ENCODE measurements at places on chromosomes 16 and 17.
A peak's percentile ranks its signal among the peaks of the same experiment; 100 is the strongest.

- peak; percentile 72 for DNase-seq
Measured at GRCh38 chr16:27972500-27972899, 91.0 kb downstream of the GSG1L start.

GRCh38 chr17:41982026-41982760 lies 15.6 kb downstream of the CNP start:
- no peak for DNase-seq

GRCh38 chr17:65022751-65023700 lies 33.5 kb downstream of the GNA13 start:
- peak; percentile 74 for DNase-seq

- no peak for DNase-seq
Measured at GRCh38 chr16:57742543-57742942, 7.0 kb downstream of the KATNB1 start.

DNA sequence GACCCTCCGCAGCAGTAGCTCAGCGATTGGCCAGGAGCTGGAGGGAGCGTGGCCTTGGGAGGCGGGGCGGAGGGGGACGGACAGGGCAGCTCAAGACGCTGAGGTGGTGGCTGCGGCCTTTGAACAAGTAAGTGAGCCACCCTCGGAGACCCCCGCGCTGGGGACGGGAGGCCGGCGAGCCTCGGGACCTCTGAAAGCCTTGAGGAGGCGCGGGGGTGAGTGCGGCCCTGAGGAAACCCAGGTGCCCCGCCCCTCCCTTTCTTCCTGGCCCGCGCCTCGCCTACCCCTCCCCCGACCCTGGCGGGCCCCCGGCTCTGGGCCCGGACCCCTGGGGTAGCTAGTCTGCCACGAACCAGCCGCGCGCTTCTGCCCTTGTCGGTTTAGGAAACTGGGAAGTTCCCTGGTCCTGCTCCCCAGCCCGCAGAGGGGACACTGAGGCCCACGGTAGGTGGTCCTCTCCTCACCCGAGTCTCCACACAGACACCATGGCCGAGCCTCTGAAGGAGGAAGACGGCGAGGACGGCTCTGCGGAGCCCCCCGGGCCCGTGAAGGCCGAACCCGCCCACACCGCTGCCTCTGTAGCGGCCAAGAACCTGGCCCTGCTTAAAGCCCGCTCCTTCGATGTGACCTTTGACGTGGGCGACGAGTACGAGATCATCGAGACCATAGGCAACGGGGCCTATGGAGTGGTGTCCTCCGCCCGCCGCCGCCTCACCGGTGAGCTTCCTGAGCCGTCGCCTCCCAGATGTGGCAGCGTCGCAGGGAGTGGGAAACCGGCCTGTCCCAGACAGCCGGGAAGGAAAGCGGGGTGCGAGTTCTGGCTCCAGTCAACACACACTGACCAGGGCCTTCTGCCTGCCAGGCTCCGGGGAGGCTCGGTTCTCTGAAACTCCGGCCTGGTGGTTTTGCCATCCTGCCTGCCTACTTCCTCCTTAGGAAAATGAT lies at the start of gene MAPK7:
Gene MAPK7, plus strand, starts transcription at position 83 of the 945 bp plus-strand sequence. Its CDS starts 403 bp downstream, at position 486.
- peak; percentile 51 for DNase-seq

DNA sequence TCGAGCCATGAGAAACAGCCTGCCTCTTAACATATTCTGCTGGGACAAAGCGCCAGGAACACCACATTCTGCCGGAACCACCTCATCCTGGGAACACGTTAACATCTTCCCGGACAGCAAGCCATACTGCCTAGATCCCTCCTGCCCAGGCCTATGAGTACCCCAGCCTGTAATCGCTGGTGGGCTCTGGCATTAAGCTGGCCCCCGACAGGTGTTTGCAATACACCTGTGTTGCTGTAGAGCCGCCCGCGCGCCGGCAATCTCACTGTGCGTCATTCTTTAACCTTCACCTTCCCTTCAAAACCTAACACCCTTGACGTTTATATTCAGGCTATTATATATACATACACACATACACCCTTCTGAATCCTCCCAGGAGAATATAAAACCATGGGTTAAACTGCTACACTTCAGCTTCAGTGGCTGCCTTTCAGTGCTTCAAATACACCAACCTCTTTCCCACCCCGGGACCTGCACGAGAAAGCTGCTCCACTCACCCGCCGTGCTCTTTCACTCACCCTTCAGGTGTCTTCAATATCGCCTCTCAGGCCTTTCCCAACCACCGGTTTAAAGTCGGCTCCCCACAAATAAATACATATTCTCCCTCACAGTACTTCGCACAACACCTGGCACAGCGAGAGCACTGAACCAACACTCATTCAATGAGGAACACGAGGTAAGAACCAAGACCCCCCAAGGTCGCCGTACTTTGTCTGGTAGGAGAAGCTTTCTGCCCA lies 1.0 kb upstream of the ENDOV start:
- DNase-seq = peak; percentile 36

GRCh38 chr17:80123791-80124190 lies 22.4 kb downstream of the GAA start:
- DNase-seq = peak; percentile 14

DNA sequence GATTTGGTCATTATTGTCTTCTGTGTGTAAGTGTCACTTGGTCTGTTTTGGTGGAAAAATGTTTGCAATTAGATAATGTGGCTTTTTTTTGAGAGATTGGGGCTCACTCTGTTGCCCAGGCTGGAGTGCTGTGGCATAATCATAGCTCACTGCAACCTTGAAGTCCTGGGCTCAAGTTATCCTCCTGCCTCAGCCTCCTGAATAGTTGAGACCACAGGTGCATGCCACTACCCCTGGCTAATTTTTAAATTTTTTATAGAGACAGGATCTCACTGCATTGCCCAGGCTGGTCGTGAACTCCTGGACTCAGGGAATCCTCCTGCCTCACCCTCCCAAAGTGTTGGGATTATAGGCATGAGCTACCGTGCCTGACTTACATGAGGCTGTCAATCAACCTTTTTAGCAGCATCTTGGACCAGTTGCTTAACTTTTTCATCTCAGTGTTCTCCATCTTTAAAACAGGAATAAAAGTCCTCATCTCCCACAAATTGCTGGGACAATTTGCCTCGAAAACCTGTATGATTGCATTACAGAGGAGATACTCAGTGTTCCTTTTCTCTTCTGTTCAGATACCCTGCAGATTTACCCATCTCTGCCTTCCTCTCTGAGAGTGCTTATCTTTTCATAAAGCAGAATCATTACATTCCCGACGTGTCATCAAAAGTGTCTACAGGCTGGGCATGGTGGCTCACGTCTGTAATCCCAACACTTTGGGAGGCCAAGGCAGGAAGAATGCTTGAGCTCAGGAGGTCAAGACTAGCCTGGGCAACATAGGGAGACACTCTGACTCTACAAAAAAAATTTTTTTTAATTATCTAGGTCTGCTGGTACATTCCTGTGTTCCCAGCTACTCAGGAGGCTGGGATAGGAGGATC lies 19.1 kb downstream of the ACSF2 start:
- no peak for DNase-seq

DNA sequence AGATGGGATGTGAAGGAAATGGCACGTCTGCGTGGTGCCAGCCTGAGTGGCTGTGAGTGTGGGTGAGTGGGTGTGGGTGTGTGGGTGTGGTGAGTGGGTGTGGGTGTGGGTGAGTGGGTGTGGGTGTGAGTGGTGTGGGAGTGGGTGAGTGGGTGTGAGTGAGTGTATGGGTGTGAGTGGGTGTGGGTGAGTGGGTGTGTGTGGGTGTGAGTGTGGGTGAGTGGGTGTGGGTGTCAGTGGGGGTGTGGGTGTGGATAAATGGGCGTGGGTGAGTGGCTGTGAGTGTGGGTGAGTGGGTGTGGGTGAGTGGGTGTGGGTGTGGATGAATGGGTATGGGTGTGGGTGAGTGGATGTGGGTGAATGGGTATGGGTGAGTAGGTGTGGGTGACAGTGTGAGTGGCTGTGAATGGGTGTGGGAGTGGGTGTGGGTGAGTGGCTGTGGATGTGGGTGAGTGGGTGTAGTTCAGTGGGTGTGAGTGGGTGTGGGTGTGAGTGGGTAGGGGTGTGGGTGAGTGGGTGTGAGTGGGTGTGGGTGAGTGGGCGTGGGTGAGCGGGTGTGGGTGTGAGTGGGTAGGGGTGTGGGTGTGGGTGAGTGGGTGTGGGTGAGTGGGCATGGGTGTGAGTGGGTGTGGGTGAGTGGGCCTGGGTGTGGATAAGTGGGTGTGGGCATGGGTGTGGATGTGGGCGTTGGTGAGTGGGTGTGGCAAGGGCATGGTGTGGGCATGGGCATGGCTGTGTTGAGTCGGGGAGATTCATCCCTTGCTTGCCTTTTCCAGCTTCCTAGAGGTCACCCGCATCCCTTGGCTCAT lies 80.8 kb downstream of the ZDHHC7 start:
- DNase-seq = no peak

GRCh38 chr17:74497471-74497870 lies 31.0 kb downstream of the CD300A start:
- no peak for DNase-seq

DNA sequence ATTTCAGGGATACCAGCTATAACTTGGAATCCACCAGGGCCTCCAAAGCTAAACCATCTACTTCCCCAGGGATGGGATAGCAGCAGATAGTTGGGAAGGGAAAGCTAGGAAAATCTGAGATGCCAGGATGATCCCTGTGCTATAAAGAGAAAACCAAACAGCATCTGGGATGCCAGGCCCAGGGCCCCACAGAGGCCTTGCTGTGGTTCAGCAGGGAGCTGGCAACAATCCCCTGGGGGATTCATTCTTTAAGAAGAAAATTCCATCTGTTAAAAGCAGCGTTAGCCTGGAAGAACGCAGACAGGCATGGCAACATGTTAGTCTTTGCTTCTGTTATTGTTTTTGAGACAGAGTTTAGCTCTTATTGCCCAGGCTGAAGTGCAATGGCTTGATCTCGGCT lies 16.6 kb downstream of the MYO18A start:
- DNase-seq = no peak

GRCh38 chr17:36900160-36900512 lies 37.1 kb upstream of the LHX1 start:
- DNase-seq = no peak

GRCh38 chr16:81611721-81612120 lies 167.1 kb downstream of the CMIP start:
- DNase-seq = no peak

DNA sequence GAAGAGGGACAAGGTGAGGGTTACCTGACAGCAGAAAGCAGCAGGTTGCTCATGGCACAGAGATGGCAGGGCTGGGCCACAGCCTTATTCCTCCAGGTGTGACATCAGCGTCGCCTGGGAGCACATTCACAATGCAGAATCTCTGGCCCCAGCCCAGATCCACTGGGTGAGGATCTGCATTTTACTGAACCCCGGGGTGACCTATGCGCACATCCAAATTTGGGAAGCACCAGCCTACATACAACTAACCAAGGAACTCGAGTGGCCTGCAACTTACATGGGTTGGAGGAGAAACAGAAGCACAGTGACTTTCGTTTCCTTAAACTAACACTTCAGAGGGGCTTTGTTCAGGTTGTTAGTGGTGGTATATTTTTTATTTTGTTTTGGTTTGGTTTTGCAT lies 17.6 kb downstream of the CPPED1 start:
- DNase-seq = no peak

DNA sequence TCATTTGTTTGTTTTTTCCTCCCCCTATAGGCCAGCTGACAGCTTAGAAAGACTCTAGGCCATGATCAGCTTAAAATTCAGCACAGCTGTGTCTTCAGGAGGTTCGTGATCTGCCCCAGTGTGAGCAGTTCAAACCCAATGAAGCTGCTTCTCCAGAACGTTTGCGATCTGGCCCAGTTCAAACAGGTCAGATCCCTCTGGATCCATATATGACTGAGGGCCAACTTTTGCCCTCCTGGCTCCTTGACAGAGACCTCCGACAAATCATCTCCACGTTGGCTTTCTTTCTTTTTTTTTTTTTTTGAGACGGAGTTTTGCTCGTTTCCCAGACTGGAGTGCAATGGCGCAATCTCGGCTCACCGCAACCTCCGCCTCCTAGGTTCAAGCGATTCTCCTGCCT lies 50.2 kb upstream of the ATF7IP2 start:
- DNase-seq = no peak

- DNase-seq = no peak
Measured at GRCh38 chr16:87735270-87736007, 30.3 kb downstream of the KLHDC4 start.

DNA sequence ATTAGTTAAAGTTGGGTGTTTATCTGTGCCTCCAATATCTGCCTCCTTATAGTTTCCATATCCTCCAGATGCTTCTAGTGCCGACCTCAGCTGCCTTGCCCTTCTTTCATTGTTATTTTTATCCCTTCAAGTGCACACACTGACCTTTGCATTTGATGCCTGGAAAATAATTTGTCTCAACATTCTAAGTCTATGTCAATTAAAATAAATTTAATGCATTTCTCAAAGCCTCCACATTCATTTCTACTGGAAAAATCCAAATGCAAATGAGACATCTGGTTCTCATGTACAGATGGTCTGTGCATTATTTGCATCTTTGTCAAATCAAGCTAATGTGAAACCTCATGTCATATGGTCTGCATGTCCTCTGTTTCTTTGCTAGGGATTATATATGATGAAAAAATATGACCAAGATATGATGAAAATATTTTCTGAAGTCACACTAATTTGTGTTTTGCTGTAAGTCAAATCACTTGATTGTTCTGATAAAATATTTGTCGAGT lies 61.4 kb downstream of the TMEM100 start:
- no peak for DNase-seq

GRCh38 chr17:58150394-58150793 lies 2.2 kb downstream of the OR4D1 start:
- no peak for DNase-seq

DNA sequence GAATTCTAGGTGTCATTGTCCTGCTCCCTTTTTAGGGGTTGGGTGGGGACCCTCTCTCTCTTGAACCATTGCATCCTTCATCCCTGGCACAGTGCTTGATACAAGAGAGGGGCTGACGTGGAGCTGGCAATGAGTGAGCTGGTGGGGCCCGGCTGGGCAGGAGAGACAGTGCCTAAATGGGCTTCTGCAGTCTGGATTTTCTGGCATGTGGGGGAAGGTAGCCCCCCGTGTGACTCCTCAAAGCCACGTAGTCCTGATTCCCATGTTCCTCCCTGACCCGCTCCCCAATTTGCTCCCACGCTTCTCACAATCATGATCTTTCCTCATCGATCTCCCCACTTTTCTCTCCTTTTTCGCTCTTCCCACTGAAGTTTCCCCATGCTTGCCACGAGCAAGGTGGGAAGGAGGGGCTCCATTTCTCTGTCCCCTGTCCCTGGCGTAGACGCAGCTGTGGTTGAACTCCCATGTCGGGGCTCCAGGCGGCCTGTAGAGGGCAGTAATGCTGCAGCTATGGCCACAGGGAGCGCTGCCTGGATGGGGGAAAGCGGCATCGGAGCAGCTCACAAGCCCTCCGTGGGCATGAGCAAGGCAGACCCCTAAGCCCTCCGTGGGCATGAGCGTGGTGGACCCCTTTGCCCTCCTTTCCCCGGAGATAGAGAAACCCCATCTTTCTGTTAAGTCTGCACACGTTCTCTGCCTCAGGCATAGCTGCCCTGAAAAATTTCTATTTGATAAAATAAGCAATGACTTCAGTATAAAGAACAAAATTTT lies 47.5 kb downstream of the HAPSTR1 start:
- DNase-seq = peak; percentile 61

GRCh38 chr16:81517150-81517499 lies 72.5 kb downstream of the CMIP start:
- no peak for DNase-seq
